ENCODE measurements at places on chromosomes 1 and 21.

- no peaks in the 10 kb centered on the region for H3K27me3 ChIP-seq
- peaks cover 90% of the 10 kb centered on the region for H3K36me3 ChIP-seq
- H3K4me3 ChIP-seq: no peak overlapping the region
Observed at GRCh38 chr1:89257041-89257440, 15.6 kb downstream of the GBP5 start.

DNA sequence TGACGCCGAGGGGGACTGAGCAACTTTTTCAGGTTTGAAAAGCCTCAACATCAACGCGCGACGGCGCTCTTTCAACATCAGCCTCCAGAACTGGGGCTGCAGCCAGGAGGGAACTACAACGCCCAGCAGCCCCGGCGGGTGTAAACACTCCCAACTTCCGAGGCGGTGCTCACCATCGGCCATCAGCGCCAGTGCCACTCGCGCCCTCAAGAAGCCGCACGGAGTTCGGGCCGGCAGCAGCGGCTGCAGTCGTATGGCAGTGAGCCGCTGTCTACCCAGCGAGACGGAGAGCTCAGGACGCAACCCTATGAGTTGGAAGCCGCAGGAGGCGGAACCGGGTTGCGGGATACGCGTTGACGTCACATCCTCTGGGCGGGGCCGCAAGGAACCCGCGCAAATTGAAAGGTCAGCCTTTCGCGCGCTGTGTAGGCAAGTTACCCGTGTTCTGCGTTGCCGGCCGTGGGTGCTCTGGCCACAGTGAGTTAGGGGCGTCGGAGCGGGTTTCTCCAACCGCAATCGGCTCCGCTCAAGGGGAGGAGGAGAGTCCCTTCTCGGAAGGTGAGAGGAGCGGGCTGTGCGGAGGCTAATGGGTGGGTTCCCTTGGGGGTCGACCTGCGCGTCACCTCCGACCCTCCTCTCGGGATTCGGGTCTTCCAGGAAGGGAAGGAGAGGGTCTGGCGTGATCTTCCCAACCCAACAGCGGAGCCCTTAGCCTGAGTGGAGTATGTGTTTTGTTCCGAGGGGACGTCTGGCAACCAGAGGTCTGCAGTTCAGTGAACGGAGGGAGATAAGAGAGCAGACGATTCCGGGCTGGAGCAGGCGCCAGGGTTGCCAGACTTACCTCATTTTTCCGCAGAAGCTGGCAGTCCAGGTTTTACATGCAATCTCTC, at the start of gene EXO1:
Gene EXO1 (plus strand): TSS at position 409 of the 890 bp plus-strand sequence. CDS start 2,222 bp downstream, outside the sequence.
- H3K27me3 ChIP-seq: peaks cover 3% of the 10 kb centered on the region
- H3K4me1 ChIP-seq: peaks cover 32% of the 10 kb centered on the region
- peaks cover 28% of the 10 kb centered on the region for H3K36me3 ChIP-seq
- peak within 1 kb of the TSS; percentile 100 for H3K27ac ChIP-seq
- peak within 1 kb of the TSS; percentile 96 for H3K4me3 ChIP-seq

- H3K4me3 ChIP-seq: no peak overlapping the region
- no peak for DNase-seq
- no peak overlapping the region for H3K27ac ChIP-seq
- H3K27me3 ChIP-seq: peaks cover 5% of the 10 kb centered on the region
Observed at GRCh38 chr1:86594284-86594770, 47.4 kb downstream of the CLCA4 start.

DNA sequence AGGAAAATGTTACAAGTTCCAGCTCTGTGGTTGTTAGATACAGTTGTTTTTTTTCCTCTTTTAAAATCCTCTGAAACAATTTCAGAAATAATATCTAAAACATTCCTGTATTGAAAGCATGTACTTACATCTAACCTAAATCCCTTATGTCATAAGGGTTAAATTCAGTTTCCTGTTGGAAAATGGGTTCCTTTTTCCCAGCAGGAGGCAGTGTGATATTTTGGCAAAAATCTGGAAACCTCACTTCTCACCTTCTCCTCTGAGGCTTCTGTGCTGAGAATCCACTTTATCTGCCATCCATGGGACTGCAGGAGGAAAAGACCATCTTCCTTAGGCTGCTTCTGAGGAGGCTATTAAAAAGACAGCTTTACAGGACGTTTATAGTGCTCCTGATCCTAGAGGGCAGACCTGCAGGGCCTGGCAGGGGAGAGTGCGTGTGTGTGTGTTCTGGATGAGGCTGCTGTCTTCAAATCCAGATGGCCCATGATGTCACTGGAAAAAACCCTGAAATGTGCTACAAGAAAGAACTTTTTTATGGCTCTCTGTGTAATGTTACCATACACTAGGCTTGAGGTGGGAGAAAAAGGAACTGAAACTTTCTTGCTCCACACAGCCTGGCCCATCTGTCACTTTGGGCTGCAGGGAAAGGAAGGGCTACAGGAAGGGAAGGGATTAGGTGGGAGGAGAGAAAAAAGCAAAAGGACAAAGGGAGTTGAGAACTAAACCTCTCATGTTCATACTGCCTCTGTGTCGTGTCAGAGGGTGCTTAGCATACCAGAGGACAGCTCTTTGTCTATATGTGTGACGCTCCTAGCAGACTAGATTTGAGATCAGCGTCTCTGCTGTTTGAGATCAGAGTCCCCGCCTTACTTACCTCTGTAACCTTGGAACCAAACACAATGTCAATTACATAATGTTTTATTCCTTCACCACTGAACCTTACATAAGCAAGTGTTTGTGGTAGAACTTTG, 379.2 kb upstream of the SPAG17 start:
- H3K27me3 ChIP-seq: no peaks in the 10 kb centered on the region
- no peak for DNase-seq
- H3K27ac ChIP-seq: no peak overlapping the region
- H3K36me3 ChIP-seq: no peaks in the 10 kb centered on the region
- no peak overlapping the region for H3K4me3 ChIP-seq
- no peaks in the 10 kb centered on the region for H3K4me1 ChIP-seq

DNA sequence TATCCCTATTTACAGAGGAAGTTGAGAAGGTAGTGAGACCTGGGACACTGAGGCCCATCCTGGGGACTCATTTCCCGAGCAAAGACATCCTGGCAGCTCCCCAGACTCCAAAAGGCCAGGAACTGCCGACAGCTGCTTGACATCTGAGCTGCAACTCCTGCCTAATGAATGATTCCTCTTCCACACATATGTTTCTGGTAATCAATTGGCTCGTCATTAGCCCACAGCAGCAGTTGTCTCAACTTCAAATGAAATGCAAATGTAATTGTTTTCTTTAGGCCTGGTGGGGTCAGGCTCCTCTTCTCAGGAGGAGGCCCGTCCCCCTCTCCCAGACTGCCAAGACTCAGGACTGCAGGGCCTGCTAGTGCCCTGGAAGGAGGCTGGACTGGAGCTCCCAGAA, 61.8 kb upstream of the DISP3 start:
- no peak overlapping the region for H3K4me3 ChIP-seq
- H3K36me3 ChIP-seq: no peaks in the 10 kb centered on the region
- no peak overlapping the region for H3K27ac ChIP-seq
- DNase-seq: no peak

- H3K4me3 ChIP-seq: no peak overlapping the region
- H3K36me3 ChIP-seq: no peaks in the 10 kb centered on the region
- no peaks in the 10 kb centered on the region for H3K27me3 ChIP-seq
- DNase-seq: no peak
Observed at GRCh38 chr1:31732343-31732742, 28.5 kb upstream of the COL16A1 start.

DNA sequence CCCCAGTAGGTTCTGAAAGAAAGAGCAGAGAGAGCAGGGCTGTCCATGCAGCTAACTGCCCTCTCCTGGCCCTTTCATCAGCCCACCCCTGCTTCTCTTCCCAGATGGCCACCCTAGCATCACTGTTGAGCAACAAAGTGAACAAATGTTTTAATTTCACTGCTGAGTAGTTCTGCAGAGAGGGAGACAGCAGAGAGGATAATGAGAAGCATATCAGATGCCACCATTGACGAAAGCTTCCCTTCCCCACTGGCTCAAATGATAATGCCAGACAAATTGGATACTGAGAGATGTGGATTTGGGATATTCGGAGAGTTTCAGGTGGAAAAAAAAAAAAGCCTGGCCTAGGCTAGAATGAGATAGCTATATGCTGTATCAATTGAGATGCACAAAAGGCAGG, 46.8 kb downstream of the ZBTB40 start:
- no peak overlapping the region for H3K27ac ChIP-seq
- DNase-seq: no peak
- H3K27me3 ChIP-seq: no peaks in the 10 kb centered on the region

- peaks cover 2% of the 10 kb centered on the region for H3K27me3 ChIP-seq
- no peak overlapping the region for H3K4me3 ChIP-seq
- H3K4me1 ChIP-seq: no peaks in the 10 kb centered on the region
- no peaks in the 10 kb centered on the region for H3K36me3 ChIP-seq
Observed at GRCh38 chr21:38416791-38417190, 81.5 kb downstream of the ERG start.

GRCh38 chr1:155051777-155052398, 772 bp downstream of the ADAM15 start:
- peak overlapping the region; percentile 83 for H3K4me3 ChIP-seq
- H3K4me1 ChIP-seq: peaks cover 31% of the 10 kb centered on the region
- DNase-seq: peak; percentile 56
- H3K36me3 ChIP-seq: peaks cover 7% of the 10 kb centered on the region
- H3K27me3 ChIP-seq: no peaks in the 10 kb centered on the region

DNA sequence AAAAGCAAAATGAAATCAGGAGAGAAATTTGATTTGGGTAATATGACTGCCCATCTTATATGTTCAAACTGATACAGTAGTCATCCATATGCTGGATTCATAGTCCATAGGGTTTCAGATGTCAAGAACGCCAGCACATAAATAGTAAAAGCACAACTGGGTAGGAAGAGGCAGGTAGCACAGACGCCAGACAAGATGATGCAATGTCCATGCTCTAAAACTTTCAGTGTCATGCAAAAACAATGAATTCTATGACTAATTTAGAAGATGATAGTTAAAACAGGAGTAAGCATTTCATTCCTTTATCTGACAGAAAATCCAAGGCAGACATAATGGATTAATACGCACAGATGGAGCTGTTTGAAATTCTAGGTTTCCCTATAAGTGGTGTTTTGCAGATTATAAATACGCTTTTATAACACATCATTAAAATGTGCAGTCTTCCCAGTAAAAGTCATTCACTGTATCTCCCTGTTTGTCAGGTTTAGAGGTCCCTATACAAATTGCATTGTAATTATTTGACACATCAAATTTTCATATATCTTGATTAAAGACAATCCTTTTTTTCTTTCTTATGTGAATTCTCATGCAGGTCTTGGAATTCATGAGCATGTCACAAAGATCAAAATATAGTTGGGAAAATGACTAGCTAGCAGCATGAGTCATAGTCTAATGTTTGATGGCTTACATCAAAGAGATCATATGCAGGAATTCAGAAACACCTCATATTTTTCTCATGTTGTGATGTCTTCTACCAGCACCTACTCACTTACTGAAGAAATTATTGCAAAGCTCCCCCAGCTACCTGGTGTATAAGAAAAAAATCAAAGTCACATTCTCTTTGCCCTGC, 139.9 kb downstream of the DSCAM start:
- H3K36me3 ChIP-seq: no peaks in the 10 kb centered on the region
- H3K4me1 ChIP-seq: no peaks in the 10 kb centered on the region

DNA sequence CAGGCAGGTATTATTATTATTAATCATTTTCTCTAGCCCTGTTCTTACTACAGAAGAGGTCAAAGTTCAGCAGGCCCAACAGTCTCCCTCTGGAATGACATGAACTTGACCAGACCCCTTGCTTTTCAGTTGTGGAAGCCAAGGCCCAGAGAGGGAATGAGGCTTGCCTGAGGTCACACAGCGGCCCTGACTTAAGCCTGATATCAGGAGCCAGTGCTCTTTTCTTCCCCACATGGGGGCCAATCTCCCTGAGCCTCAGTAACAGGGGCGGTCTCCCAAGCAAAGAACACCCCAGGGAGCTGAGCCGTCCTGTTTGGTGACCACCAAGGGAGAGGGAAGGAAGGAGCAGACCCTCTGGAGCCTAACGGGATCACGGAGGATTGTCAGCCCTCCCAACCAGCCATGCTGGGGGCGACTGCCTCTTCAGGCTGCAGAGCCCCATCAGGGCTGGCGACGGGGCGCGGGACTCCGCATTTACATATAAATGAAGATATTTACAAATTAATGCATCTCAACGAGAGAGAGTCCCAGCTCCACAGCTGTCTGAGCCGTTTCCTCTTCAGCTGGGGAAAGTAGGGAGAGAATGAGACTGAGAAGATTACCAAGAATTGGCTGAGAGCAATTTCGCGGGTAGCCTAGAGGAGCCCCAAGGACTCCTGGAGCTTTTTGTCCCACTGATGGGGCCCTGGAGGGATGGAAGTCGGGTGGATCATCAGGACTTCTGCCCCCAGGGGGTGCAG, 186.1 kb upstream of the KLHDC7A start:
- H3K36me3 ChIP-seq: no peaks in the 10 kb centered on the region
- DNase-seq: no peak
- H3K27me3 ChIP-seq: peaks cover 6% of the 10 kb centered on the region
- no peaks in the 10 kb centered on the region for H3K4me1 ChIP-seq
- H3K27ac ChIP-seq: no peak overlapping the region

GRCh38 chr1:219576931-219577730, 35.8 kb downstream of the ZC3H11B start:
- no peak overlapping the region for H3K27ac ChIP-seq
- H3K27me3 ChIP-seq: no peaks in the 10 kb centered on the region
- no peak overlapping the region for H3K4me3 ChIP-seq
- no peaks in the 10 kb centered on the region for H3K36me3 ChIP-seq
- no peaks in the 10 kb centered on the region for H3K4me1 ChIP-seq

DNA sequence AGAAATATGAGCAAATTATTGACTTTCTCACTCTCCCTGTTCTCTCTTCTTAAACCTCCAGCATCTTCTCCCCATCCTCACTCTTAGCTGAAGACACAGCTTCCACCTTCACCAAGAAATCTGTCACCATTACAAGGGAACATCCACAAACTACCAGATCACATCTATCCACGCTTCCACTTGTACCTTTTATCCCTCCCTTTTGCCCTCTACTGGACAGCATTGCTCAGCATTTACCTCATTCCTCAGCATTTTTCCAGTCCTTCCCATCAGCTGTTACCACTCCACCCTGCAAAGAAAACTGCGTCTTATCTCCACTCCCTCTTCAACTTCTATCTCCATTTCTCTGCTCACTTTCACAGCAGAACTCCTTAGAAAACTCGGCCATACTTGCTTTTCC, 42.6 kb downstream of the KCNJ6 start:
- H3K27ac ChIP-seq: no peak overlapping the region
- no peaks in the 10 kb centered on the region for H3K27me3 ChIP-seq
- DNase-seq: no peak
- no peaks in the 10 kb centered on the region for H3K36me3 ChIP-seq

DNA sequence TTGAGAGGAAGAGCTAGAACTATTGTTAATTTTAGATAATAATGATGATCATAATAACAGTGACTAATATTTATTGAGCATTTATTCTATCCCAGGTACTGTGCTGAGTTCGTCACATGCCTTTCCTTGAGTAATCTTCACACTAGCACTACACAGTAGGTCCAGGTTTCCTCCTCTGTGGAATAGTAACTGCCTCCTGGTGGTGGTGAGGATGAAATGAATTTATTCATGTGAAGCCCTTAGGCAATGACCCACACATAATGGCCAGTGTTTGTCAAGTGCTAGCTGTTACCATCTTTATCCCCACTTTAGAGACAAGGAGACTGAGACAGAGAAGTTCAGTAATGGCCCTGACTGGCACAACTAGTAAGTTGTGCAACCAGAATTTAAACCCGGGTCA, 5.9 kb downstream of the NIPAL3 start:
- H3K27me3 ChIP-seq: no peaks in the 10 kb centered on the region
- H3K27ac ChIP-seq: no peak overlapping the region
- peaks cover 68% of the 10 kb centered on the region for H3K36me3 ChIP-seq
- no peak overlapping the region for H3K4me3 ChIP-seq
- DNase-seq: no peak

GRCh38 chr21:44874497-44875315, 1.2 kb upstream of the PTTG1IP start:
- DNase-seq: peak; percentile 51
- peaks cover 51% of the 10 kb centered on the region for H3K4me1 ChIP-seq
- peak overlapping the region; percentile 83 for H3K4me3 ChIP-seq
- H3K27me3 ChIP-seq: no peaks in the 10 kb centered on the region
- peak overlapping the region; percentile 90 for H3K27ac ChIP-seq
- peaks cover 8% of the 10 kb centered on the region for H3K36me3 ChIP-seq

All from activated CD8-positive, alpha-beta T cell treated with anti-CD3 and anti-CD28 coated beads, Interleukin-2, amount 10 ng/mL, durations not matched to agents 7 days and 5 days (primary cell).